T-helper 1 cell (primary cell): ENCODE measurements at places on chromosomes 13 and 19.

GRCh38 chr13:97752961-97753668 lies 200.4 kb upstream of the IPO5 start:
- DNase-seq: no peak

DNA sequence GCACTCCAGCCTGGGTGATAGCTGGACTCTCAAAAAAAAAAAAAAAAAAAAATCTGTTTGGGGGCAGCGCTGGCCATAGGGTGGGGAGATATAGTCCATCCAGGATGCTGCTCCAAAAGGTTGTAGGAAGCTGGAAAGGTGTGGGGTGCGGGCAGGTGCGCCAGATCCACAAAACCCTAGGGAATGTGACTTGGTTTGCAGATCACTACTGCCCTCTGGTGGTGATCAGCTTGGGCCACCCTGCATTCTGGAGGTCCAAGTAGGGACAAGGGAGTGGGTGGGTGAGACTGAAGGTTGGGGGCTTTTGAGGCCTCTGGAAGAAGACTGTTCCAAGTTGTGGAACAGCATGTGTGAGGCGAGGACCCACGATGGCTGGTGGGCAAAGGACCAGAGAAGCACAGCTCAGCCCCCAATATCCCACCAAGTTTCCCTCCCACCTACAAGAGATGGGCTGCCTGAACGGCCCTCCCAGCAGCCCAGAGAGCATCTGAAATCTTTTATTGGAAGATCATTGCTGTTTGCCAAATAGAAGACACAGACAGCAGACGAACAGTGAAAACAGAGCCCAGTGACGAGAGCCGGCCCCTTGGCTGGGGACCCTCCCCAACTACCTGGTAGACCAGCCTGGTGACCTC lies 10.4 kb upstream of the TYK2 start:
- DNase-seq: peak; percentile 67

DNA sequence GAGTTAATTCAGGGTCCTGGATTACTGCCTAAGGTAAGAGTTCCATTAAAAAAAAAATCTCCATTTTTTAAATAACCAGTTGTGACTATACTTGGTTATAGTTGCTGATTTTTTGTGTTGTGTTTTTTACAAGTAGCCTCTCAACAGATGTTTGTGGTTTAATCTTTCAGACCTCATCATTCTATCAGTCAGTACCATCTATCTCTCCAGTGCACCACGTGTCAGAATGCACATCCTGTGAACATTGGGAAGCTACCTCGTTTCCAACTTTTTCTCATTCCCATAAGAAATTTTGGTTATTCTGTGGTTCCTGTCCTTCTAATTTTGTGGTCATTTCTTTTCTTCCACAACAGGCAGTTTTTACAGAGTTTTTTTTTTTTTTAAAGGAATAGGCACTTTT lies 39.2 kb downstream of the WDFY2 start:
- DNase-seq: no peak

DNA sequence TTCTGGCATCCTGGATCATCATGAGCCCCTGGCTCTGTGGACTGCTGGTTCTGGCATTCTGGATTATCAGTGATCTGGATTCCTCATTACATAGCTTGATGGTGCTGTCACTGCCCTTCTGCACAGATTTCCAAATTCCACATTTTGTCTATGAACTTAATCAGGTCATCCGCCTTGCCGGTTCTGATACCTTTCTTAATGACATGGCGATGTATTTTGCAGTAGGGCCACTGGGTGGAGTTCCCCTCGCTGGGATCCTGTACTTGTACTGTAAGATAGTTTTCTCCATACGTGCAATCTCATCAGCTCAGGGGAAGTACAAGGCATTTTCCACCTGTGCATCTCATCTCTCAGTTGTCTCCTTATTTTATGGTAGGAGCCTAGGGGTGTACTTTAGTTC lies 24.4 kb upstream of the OR7C2 start:
- DNase-seq: no peak

DNA sequence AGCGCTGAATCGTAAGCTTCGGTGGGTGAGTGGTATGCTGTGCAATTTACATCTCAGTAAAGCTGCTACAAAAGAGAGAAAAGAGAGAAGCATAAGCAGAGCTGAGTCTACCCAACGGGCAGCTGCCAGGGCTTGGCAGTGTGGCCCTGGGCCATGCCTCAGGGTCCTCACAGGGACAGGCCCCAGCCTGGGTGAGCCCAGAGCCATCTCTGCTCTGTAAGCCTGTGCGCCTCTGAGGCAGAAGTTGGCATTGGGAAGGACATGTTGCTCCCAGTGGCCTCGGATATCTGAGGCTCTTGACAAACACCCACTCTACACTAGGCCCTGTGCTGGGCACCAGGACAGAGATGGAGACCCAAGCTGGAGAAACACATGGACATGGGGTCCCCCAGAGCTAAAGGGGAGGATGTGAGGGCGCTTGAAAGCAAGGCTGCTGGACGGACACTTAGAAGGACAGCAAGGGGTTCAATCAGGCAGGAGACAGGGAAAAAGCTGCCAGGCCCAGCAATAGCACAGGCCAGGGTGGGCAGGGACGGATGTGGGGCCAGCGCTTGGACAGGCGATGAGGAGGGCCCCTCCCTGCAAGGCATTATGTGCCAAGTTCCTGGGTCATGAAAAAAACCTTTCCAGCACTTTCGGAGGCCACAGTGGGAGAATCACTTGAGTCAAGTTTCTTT lies 14.7 kb downstream of the PPP6R1 start:
- no peak for DNase-seq

GRCh38 chr19:919199-920050 lies 2.3 kb downstream of the KISS1R start:
- no peak for DNase-seq

GRCh38 chr19:44003461-44004009 lies 778 bp downstream of the ZNF230 start:
- peak; percentile 39 for DNase-seq

DNA sequence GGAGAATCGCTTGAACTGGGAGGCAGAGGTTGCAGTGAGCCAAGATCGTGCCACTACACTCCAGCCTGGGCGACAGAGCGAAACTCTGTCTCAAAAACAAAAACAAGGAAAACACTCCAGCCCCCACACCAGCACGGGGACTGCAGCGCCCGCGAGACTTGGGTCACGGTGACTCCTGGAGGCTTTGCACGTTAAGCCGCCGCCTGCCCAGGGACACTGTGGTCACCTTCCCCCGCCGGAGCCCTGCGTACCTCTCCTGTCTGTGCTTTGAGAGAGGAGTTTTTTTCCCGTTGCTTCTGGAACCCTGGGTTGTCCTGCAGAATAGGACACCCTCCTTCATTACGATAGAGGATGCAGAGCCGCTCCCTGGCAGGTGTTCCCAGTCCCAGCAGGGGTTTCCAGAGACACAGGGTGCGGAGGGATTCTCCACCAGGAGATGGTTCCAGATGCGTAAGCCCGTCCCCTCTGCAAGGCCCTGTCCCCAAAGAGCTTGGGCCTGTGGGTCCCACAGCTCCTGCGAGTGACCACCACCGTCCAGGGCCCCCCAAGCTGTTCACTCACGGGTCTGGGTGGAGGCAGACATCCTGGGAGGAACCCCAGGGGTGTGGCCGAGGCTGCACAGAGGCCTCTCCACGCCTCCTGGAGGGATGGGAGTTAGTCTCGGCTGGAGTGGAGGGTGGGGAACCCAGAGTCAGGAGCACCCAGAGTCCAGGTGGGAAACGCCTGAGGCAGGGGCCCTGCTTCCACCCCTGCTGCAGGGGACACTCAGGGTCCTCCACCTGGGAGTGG lies 42.8 kb upstream of the NDUFS7 start:
- no peak for DNase-seq

DNA sequence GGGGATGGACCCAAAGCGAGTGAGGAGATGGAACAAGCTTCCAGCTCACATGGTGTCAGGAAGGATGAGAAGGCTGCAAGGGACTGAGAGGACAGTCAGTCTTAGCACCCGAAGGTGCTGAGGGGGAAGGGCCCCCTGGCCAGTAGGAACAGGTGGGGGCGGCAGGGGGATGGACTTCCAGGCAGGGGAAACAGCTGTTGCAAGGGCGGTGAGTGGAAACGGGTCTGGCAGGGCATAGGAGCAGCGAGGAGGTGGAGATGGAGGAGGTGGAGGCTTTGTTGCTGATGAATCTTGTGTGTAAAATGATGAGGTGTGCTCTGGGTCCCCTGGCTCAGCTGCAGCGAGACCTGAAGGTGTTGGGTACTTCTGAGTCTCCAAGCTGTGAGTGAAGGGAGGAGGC lies 1.2 kb downstream of the MAP1S start:
- no peak for DNase-seq

- DNase-seq: no peak
These were observed 121.6 kb upstream of the KL start for GRCh38 chr13:32894589-32895001.

GRCh38 chr13:43787997-43788396 lies 1.2 kb upstream of the ENOX1 start:
- DNase-seq: no peak

GRCh38 chr13:50576156-50576555 lies 267.3 kb downstream of the DLEU7 start:
- DNase-seq: no peak

- no peak for DNase-seq
These were observed 133.2 kb downstream of the VWA8 start for GRCh38 chr13:41827507-41828213.

GRCh38 chr13:35906636-35907035 lies 224.5 kb downstream of the DCLK1 start:
- DNase-seq: no peak

DNA sequence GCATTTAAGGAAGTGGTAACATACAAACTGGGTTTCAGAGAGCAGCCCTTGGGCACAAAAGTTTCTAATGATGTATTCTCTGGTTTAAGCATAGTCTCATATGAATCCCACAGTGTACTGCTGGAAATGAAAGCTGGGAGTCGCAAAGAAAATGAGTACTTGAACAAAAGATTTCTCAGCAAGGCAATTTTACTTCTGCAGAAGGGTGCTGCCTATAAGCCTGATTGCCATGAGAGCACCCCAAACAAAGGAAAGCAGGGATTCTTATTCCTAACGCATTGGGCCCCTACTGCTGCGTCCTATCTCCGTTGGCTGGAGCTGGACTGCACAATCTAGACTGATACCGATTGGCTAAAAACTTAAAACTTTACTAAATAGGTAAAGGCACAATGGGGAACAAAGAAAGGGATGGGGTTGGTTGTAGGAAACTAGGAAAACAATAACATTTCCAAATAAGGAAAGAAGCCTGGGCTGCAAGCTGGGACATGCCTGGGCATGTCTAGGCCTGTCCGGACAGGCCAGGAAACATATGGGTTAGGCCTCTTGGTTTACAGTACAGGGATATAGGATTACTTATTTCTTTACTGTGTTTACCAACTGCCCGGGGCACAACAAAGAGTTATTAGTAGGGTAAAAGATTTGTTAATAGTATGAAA lies 27.4 kb upstream of the VN1R4 start:
- no peak for DNase-seq

- DNase-seq: no peak
These were observed 260.8 kb downstream of the EFNB2 start for GRCh38 chr13:106274551-106275203.

DNA sequence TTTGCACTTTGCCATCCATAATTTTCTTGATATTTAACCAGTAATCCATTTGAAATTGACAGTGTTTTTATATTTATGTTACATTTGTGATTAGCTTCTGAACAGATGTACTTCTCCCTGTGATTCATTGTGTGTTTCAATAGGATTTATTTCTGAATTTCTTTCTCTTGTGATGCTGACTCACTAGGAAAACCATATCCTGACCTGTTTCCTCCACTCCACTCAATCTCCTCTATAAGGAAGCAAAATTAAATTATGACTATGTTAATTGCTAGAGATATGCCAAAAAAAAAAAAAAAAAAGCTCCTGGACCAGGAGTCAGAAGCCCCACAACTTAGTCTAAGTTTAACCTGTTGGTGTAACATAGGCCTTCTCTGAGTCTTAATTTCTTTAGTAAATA lies 614.6 kb upstream of the SPRY2 start:
- DNase-seq: no peak

GRCh38 chr13:49669735-49670309 lies 21.5 kb downstream of the EBPL start:
- DNase-seq: no peak

DNA sequence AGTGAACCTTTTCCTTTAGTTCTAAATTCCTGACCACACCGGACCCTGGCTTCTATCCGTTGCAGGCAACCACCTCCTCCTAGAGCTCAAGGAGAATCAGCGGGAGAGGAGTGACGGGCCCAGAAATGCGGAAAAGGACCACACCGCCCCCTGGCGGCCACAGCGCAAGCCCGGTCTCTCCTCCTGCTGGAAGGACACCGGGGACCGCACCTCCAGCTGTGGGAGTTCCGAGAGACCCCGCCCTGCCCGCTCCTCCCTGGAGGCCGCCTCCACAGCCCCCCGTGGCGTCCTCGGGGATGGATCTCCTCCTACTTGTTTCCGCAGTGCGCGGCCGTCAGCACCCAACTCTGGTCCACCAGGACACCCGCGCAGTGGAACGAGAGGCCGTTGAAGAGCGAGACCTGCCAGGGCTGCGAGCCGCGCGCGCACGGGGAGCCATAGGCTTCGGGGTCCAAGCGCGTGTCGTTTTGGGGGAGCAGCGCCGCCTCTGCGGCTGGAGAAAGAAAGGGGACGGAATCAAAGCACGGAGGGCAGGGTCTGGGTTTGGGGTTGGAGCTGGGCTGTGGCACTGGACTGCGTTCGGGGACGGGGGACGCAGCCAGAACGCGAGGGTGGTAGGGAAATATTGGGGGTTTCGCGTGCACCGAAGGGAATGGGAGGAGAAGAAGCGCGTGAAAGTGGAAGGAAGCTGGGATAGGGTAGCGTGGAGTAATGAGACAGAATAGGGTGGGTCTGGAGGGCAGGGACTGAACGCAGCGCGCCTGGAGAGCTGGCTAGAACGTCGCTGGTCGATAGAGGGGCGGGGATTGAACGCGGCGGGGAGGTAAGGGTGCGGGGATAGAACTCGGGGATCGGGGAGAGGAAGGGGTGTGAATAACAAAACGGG lies 2.5 kb downstream of the KLK10 start:
- peak; percentile 34 for DNase-seq

- no peak for DNase-seq
These were observed 22.2 kb downstream of the FUZ start for GRCh38 chr19:49790866-49791265.

GRCh38 chr19:28351761-28352160 lies 861.2 kb downstream of the UQCRFS1 start:
- DNase-seq: no peak

- DNase-seq: no peak
These were observed 162.1 kb upstream of the TMTC4 start for GRCh38 chr13:100836711-100837110.

- no peak for DNase-seq
These were observed 186.3 kb downstream of the TDRD3 start for GRCh38 chr13:60583196-60583888.

DNA sequence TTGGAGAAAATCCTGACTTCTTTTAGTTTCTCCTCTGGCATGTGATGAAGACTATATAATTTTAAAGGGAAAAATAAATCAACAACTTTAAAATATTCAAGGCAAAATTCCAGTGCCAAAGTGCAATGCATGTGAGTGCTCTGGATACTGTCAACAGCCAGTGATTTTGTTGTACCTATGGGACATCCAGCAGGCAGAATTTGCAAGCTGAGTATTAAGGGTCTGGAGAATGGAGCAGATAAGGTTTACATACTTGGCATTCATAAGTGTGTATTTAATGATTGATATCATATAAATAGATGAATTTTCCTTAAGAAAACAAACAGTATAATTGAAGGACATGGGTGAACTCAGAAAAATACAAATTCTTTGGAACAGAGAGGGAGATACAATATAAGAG lies 703.4 kb downstream of the GPC5 start:
- DNase-seq: no peak
